Mesothelial cell of epicardium (in vitro differentiated cells): ENCODE measurements at places on chromosomes 11 and 22. TPM values are rescaled to one million over a fixed set of nuclear protein-coding genes. Genes with fewer than 3 reads are reported as not detected.

The SLC6A5 gene
- not detected in 3 replicates for total RNA-seq

The OR8G1 gene
- not detected in 3 replicates for total RNA-seq

The ASRGL1 gene
- total RNA-seq, result 6.5 to 7.5 TPM (median 6.7 TPM) in 3 replicates

The TRIM48 gene
- not detected in 3 replicates for total RNA-seq

The HBB gene
- not detected in 3 replicates for total RNA-seq

DNA sequence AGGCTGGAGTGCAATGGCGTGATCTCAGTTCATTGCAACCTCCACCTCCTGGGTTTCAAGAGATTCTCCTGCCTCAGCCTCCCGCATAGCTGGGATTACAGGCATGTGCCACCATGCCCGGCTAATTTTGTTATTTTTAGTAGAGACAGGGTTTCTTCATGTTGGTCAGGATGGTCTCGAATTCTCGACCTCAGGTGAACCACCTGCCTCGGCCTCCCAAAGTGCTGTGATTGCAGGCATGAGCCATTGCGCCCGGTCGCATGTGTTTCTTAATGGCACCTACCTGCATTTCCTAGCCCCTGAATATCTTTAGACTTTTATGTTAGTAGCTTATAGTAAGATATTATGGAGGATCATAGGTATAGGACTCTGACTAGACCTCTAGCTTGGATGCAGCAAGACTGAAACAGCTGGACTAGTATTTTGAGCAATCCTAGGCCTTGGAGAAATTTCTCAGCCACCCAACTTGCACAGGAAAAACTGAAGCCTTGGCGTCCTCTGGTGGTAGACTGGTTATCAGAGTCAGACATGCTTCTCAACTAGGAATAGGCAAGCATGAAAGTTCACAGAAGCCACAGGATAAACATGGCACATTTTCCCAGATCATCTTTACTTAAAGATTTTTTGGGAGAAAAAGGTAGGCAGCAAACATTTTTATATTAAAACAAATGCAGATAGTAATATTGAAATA, 22.7 kb upstream of the C1QTNF4 start:
- no peak overlapping the region for H3K27ac ChIP-seq
- H3K4me1 ChIP-seq, result no peaks in the 10 kb centered on the region
- H3K27me3 ChIP-seq, result no peaks in the 10 kb centered on the region
- H3K4me3 ChIP-seq, result no peak overlapping the region
- H3K36me3 ChIP-seq, result peaks cover 8% of the 10 kb centered on the region

GRCh38 chr11:41786087-41786486, 326.6 kb upstream of the LRRC4C start:
- H3K27me3 ChIP-seq, result no peaks in the 10 kb centered on the region
- no peak overlapping the region for H3K4me3 ChIP-seq
- no peak for DNase-seq
- no peak overlapping the region for H3K27ac ChIP-seq
- no peaks in the 10 kb centered on the region for H3K36me3 ChIP-seq

DNA sequence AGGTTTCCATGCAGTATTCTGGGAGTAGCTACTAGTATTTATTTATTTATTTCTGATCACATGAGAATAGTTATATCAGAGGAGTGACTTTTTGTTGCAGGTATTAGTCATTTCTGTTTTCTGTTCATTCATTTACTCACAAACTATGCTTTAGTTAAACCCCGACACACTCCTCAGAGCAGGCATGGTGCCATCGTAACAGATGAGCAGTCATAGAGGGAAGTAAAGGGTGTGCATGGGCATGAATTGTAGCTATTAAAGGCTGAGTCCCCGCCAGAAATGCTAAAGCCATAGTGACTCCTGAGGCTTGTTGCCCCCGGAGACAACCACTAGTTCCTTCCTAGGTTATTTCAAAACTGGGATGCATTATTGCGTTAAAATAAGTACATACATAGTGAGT, 10.6 kb downstream of the JHY start:
- peaks cover 4% of the 10 kb centered on the region for H3K36me3 ChIP-seq
- no peak overlapping the region for H3K27ac ChIP-seq
- no peak for DNase-seq

- H3K4me3 ChIP-seq, result no peak overlapping the region
- H3K4me1 ChIP-seq, result peaks cover 11% of the 10 kb centered on the region
- peaks cover 14% of the 10 kb centered on the region for H3K27me3 ChIP-seq
- no peak for DNase-seq
- no peak overlapping the region for H3K27ac ChIP-seq
Measured at GRCh38 chr11:133895551-133895950, 50.2 kb upstream of the SPATA19 start.

GRCh38 chr11:130691581-130691980, 224.7 kb downstream of the SNX19 start:
- peaks cover 21% of the 10 kb centered on the region for H3K4me1 ChIP-seq
- no peak for DNase-seq
- H3K4me3 ChIP-seq, result no peak overlapping the region
- no peaks in the 10 kb centered on the region for H3K27me3 ChIP-seq

GRCh38 chr11:63015521-63016215, at the start of gene SLC22A8:
Gene SLC22A8, minus strand, starts transcription at chr11:63015841. Its CDS starts 883 bp downstream, at chr11:63014958.
- H3K4me3 ChIP-seq, result no peak within 1 kb of the TSS
- H3K27me3 ChIP-seq, result no peaks in the 10 kb centered on the region
- peaks cover 21% of the 10 kb centered on the region for H3K4me1 ChIP-seq
- H3K36me3 ChIP-seq, result no peaks in the 10 kb centered on the region
- no peak within 1 kb of the TSS for H3K27ac ChIP-seq

GRCh38 chr22:41001722-41002122, 50.5 kb downstream of the RBX1 start:
- peak overlapping the region; percentile 98 for H3K27ac ChIP-seq
- DNase-seq, result no peak
- no peaks in the 10 kb centered on the region for H3K27me3 ChIP-seq

DNA sequence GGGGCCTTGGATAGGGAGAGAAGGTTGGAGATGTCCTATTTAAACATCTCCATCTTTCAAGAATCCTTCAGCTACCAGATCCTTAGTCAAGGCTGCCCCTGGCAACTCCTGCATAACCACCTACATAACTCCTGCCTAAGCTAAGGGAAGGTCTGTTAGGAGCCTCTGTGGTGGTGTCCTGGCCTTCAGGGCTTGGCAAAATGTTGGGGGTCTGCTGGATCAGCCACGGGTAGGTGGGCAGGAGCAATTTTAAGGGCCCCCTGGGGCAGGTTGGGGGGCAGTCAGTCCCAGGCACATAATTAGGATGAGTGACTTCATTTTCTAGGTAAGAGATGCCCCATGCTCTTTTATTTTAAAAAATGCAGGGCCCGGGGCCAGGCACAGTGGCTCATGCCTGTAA, 25.9 kb downstream of the USH1C start:
- no peak overlapping the region for H3K4me3 ChIP-seq
- peaks cover 2% of the 10 kb centered on the region for H3K4me1 ChIP-seq
- no peak for DNase-seq
- peaks cover 37% of the 10 kb centered on the region for H3K27me3 ChIP-seq
- H3K27ac ChIP-seq, result no peak overlapping the region
- H3K36me3 ChIP-seq, result no peaks in the 10 kb centered on the region

DNA sequence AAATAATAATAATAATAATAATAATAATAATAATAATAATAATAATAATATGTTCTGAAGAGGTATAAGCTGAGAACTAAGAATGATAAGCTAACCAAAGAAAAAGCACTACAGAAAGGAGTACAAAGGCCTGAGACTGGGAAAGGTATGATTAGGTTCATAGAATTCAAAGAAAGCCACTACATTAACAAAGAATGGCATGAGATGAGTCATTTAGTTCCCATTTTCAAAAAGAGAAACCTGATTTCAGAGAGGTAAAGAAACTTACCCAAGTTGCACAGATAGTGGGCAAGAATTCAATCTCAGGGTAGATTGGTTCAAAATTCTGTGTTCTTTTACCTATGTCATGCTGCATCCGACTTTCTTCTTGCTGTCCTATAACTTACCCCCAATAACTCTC, 350.9 kb downstream of the TTC28 start:
- DNase-seq, result no peak
- no peaks in the 10 kb centered on the region for H3K27me3 ChIP-seq
- no peak overlapping the region for H3K4me3 ChIP-seq
- H3K27ac ChIP-seq, result no peak overlapping the region
- peaks cover 39% of the 10 kb centered on the region for H3K4me1 ChIP-seq

DNA sequence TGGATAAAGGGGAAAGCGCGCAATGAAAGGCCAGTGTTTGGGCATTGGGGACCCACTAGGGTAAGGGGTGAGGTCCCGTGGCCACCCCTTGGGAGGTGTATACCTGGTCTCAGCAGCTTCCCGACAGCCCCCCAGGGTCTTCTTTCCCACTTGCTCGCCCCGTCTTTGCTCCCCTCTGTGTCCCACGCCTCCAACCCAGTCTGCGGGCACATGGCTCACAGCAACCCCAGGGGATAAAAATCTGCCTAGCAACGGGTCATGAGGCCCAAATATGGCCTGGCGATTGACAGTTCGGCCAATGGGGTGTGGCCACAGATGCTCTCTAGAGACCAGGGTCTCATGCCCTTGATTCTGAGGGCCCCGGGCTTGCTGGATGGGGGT, 41.6 kb downstream of the AHNAK start:
- DNase-seq, result no peak
- H3K4me1 ChIP-seq, result peaks cover 61% of the 10 kb centered on the region
- peaks cover 13% of the 10 kb centered on the region for H3K27me3 ChIP-seq
- H3K27ac ChIP-seq, result peak overlapping the region; percentile 21
- peaks cover 2% of the 10 kb centered on the region for H3K36me3 ChIP-seq
- H3K4me3 ChIP-seq, result no peak overlapping the region

DNA sequence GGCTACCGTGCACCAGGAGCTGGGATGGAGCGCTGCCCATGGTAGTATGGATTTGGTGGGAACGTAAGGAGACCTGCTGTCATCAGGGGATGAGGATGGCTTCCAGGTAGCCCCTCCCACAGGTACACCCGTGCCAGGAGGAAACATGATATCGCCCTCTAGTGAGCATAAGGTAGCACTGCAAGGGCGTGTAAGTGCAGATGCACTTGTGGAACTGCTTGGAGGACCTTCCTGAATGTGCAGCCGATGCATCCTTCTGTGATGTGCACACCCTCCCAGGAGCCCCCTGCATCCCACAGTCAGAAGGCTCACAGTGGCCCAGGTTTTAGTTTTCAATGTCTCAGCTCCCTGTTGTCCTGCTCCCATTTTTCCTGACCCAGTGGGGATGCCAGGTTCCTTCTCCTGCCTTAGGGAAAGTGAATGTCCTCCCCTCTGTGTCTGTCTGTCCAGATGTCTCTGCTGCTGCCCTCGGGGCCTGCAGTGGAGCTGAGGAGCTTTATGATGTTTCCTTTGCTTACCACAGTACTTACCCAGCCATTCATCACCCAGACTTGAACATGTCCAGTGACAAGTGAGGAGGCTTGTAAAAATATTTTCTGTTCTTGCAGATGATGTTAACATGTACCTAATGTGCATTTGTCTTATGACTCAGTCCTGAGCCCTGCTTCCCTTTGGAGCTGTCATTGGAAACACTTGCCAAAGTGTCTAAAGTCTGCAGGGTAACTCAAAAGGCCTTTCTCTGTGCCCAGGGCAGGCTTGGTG, 49.2 kb downstream of the DBX1 start:
- peaks cover 18% of the 10 kb centered on the region for H3K4me1 ChIP-seq
- H3K27me3 ChIP-seq, result no peaks in the 10 kb centered on the region
- DNase-seq, result peak; percentile 66
- H3K27ac ChIP-seq, result peak overlapping the region; percentile 73
- no peak overlapping the region for H3K4me3 ChIP-seq

- no peaks in the 10 kb centered on the region for H3K27me3 ChIP-seq
- no peaks in the 10 kb centered on the region for H3K4me1 ChIP-seq
- no peak for DNase-seq
- no peaks in the 10 kb centered on the region for H3K36me3 ChIP-seq
- H3K4me3 ChIP-seq, result no peak overlapping the region
Measured at GRCh38 chr22:25159028-25159427, 40.6 kb upstream of the CRYBB3 start.

DNA sequence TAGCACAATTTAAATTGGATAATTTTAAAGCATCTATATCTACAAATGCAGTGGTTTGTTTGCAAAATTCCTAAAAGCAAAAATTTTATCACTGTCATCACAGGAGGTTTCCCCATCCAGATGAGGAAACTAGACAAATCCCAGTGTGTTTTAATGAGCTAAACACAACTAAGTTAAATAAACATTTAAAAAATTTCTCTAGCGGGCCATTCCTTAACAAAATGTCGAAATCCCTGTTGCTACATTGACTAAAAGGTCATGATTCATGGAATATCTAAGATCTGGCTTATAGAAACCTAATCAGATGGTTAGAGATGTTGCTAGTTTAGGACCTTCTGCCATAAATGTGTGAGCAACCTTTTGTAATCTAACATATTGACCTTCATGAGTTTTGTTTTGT, 107.3 kb upstream of the BDNF start:
- no peak for DNase-seq
- no peak overlapping the region for H3K4me3 ChIP-seq
- no peaks in the 10 kb centered on the region for H3K4me1 ChIP-seq
- no peaks in the 10 kb centered on the region for H3K36me3 ChIP-seq
- no peak overlapping the region for H3K27ac ChIP-seq
- H3K27me3 ChIP-seq, result no peaks in the 10 kb centered on the region

DNA sequence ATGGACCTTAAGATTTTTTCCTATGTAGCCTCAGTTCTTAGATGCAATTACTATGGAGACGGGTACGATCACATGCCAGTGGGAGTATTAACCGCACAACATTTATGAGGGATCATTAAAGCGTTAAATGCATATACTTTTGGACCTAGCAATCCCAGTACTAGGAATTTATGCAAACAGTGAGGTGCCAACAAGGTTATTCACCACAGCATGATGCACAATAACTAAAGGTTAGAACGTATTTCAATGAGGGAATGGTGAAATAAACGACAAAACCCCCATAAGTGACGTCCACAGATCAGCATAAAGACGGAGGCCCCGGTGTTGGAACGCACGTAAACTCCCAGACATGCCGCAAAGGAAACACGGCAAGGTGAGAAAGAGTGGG, 539 bp downstream of the SIRT3 start:
- peak overlapping the region; percentile 94 for H3K27ac ChIP-seq
- peaks cover 12% of the 10 kb centered on the region for H3K36me3 ChIP-seq
- DNase-seq, result no peak
- peaks cover 22% of the 10 kb centered on the region for H3K4me1 ChIP-seq

- H3K27ac ChIP-seq, result no peak overlapping the region
- H3K4me1 ChIP-seq, result no peaks in the 10 kb centered on the region
- H3K27me3 ChIP-seq, result peaks cover 3% of the 10 kb centered on the region
- DNase-seq, result no peak
- H3K36me3 ChIP-seq, result no peaks in the 10 kb centered on the region
Measured at GRCh38 chr11:11387622-11388305, 34.7 kb upstream of the CSNK2A3 start.
